ENCODE measurements at places on chromosomes 3 and 15.

GRCh38 chr3:177110895-177111294 lies 86.4 kb downstream of the TBL1XR1 start:
- no peak for DNase-seq

GRCh38 chr3:40975711-40976121 lies 223.6 kb upstream of the CTNNB1 start:
- DNase-seq = no peak

- DNase-seq = no peak
Observed at GRCh38 chr3:49727154-49727923, 3.6 kb upstream of the GMPPB start.

GRCh38 chr3:12998648-12999047 lies 74.6 kb downstream of the IQSEC1 start:
- no peak for DNase-seq
